ENCODE measurements at places on chromosomes 11 and 22.

DNA sequence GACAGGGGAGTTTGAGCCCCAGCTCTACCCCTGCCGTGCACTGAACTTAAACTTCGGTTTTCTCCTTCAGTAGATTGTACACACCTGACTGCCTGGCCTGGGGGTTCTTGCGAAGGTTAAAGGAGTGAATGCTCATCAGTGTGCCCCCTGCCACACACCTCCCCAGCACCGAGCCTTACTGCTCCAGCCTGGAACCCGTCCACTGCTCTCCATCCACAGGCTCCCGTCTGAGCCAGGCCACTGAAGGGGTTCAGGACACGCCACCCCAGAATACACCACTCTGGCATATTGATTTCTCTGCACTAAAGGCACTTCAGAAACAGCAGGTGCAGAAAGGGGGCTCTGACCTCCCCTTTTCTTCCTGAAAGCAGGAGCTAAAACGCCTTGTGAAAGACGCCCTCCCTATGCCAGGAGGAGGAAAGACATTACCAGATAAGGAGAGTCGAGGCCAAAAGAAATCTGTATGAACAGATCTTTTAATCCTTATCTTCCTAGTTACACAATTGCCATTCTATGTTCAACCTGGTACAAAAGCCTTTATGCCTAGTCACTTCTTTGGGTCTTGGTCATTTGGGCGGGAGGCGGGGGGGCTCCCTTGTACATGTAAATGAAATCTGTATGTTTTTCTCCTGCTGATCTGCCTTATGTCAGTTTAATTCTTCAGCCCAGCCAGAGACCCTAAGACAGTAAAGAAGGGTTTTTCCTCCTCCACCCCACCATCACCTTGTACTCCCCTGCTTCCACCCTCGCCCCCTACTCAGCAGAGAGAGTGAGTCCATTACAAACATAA is 1.9 kb upstream of the SSTR3 start:
- DNase-seq: no peak

GRCh38 chr11:43243927-43244326 is 67.9 kb upstream of the API5 start:
- DNase-seq: no peak

DNA sequence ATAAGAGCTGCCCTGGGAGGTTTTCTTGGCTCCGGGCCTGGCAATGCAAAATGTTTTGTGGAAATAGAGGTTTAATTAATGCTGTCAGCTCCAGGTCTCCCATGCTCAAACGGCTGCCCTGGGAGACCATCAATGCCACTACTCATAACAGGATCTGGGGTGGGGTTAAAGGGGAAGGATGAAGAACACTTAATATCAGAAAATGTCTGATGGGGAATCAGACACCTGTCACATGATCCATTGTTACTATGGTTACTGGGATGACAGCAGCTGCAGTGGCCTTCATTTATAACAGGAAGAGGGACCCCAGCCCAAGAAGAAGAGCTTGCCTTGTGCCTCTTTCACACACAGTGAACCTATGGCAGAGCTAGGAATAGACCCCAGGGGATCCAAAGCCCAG is 2.2 kb upstream of the SYT13 start:
- no peak for DNase-seq

DNA sequence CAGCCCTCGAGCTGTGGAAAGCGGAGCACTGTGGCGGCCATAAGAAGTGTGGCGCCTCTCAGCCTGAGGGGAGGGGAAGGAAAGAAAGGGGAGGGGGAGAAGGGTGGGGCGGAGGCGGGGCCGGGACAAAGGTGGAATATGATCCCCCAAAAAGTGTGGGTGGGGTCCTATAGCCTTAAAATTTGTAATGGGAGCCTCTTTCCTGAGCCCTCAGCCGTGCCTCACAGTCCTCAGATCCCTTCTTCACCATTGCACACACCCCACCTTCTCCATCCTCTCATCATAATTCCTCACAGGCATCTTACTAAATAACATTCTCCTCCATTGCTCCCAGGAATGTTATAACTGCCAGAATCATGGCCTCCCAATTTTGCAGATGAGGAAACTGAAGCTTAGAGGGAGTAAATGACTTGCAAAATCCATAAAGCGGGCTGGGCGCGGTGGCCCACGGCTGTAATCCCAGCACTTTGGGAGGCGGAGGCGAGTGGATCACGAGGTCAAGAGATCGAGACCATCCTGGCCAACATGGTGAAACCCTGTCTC is 600 bp upstream of the RAB6A start:
- DNase-seq: no peak

DNA sequence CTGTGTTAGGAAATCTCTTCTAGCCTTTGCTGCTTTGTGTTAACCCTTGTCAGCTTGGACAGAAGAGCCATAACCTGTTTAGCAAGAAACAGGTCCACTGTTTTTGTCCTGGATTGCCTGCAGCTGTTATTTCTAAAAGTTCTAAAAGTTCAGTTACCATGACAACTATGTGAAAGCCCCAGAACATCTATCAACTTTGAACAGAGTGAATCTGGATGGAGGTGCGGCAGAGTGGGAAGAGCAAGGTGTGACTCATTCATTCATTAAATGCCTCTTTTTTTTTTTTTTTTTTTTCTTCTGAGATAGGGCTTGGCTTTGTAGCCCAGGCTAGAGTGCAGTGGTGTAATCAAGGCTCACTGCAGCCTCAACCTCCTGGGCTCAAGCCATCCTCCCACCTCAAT is 50.5 kb downstream of the RBX1 start:
- no peak for DNase-seq

DNA sequence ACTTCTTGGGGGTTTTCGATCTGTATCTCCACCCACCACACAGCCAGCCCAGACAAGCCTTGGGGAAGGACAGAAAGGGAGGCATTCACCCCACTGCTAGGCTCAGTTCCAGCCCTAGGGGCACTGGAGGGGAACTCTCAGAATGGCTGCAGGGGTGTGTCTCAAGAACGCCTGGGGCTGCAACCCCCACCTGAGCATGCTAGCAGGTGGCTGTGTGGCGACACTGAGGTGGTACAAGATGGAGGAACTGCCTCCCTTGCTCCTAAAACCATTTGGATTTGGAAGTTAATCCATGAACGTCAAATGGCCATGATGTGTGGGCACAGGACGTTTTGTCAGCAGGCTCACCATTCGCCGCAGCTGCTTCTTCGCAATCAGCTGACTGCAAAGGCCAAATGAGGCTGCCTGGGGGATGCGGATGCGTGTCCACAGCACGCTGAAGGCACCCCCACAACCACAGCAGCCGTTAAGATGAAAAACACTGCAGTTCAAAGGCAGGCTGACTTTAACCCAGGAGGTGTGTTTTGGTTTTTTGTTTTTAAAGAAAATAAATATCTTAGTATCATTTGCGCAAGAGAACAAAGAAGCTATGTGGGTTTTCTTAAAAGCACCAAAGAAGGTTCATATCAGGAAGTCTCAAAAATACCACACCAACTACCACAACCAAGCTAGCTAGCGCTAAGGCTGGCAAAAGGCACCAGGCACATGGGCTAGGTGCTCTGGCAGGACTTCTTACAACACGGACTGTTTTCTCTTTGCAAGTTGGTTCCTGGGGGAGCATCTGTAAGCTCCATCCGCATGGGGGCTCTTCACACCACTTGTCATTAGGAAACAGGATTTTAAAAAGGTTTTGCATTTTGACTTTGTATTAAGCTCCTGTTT is 22.2 kb upstream of the NAP1L4 start:
- no peak for DNase-seq

- no peak for DNase-seq
Measured at GRCh38 chr22:23224846-23225245, 44.5 kb downstream of the BCR start.

GRCh38 chr11:69576069-69576782 is 64.7 kb upstream of the CCND1 start:
- DNase-seq: no peak

- no peak for DNase-seq
Measured at GRCh38 chr11:12271241-12271640, 106.1 kb upstream of the PARVA start.

- DNase-seq: peak; percentile 87
Measured at GRCh38 chr22:24134090-24134846, 47.0 kb upstream of the SUSD2 start.

- DNase-seq: no peak
Measured at GRCh38 chr11:102305352-102306047, 11.8 kb upstream of the BIRC3 start.

- peak; percentile 30 for DNase-seq
Measured at GRCh38 chr11:75147191-75147874, 3.6 kb upstream of the SLCO2B1 start.

DNA sequence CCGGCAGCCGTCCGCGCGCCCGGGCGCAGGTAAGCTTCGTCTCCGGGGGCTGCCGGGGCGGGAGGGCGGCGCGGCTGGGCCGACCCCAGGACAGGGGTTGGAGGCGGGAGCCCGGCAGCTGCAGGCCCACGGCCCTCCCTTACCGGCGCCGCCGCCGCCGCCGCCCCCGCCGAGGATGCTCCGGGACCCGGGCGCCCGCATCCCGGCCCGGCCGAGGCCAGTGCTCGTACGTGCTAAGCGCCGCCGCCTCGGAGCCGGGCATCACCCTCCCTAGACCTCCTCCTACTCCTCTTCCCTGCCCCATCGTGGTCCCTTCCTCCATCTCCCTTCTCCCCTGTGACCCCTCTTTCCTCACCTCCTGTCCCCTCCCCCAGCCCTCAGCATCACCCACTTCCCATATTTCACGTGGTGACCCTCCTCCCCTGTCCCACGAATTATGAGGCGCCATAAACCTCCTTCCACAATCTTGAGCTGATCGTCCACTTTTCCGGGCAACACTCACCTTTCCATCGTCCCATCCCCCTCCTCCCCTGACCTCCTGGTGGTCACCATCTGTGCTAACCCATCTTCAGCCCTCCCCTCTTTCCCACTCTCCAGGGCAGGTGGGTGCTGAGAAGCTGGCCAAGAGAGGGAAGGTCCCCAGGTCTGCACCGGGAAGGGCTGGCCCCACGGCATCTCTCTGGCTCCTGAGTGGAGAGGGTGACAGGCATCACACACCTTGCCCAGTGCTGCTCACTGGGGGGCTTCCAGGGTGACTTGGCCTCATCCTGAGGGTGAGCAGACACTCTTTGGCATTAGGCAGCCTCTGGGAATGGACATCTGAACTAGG is 612 bp downstream of the ASPHD2 start:
- DNase-seq: no peak

DNA sequence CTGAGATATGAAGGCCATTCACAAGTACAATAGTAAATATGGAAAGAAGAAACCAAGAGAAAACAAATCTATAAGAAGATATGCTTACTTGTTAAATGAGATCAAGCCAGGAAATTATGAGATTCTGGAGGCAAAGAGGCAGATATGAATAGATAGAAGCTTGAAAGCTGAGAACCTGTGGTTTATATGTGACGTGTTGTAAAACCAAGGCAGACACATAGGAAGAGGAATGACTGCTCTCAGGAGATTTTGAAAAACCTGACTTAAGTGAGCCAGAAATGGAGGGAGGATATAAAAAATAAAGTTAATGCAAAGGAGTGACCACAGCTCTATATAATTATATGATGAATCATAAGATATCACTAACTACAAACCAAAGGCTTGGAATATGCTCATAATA is 1160.5 kb upstream of the CNTN5 start:
- no peak for DNase-seq

DNA sequence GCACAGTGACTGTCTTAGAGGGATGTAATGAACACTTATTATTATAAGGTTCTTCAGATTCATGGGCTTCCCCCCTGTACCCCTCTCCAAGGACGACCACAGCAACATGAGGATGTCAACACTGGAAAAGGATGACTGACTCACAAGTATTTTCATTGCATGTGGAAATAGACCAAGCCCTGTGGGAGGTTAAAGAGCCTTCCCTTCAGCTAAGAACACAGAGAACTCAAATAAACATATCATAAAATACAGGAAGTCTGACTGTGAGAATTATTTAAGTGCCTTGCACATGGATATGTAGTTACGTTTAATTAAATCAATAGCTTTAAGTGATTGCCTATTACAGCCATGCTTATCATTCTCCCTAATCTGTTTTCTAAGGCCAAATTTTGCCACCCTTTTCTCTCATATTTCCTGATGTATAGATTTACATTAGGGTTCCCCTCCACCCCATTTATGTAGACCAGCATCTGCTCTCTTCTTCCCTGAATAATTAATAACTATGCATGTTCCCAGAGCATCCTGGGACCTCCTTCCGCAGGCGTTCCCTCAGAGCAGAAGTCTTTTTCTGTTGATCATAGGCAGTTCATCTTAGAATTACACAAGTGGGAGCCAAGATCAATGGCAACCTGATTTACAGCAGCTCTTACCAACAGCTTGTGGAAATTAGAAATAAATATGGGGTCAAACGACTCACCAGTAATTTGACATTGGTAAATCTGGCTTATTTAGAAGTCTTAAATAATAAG is 226.9 kb downstream of the OPCML start:
- DNase-seq: no peak

DNA sequence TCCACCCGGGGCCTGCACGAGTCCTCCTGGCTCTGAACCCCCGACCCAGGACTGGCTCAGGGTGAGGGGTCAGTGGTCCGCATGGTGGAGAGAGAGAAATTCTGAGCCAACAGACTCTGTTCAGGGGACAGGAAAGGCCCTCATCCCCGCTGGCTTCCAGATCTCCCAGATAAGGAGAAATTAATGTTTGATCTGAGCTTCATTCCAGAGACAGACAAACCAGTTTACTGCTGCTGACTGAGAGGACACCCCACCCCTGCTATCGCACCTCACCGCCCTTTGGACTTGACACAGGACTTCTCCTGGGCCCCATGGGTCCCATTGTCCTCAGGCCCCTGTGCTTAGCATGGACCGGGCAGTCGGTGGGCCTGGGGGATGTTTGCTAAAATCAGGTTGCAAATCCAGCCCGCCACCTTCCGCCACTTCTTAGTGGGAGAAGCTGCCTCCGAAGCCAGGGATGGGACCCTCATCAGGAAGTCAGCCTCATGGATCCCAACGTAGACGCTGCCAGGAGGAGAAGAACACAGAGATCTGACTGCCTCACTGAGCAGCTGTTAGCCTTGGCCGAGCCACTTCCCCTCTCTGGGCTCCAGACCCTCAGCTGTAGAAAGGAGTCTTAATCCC is 11.2 kb upstream of the UPK3A start:
- DNase-seq: peak; percentile 68

GRCh38 chr22:42131562-42131961 is 952 bp upstream of the CYP2D6 start:
- DNase-seq: no peak

DNA sequence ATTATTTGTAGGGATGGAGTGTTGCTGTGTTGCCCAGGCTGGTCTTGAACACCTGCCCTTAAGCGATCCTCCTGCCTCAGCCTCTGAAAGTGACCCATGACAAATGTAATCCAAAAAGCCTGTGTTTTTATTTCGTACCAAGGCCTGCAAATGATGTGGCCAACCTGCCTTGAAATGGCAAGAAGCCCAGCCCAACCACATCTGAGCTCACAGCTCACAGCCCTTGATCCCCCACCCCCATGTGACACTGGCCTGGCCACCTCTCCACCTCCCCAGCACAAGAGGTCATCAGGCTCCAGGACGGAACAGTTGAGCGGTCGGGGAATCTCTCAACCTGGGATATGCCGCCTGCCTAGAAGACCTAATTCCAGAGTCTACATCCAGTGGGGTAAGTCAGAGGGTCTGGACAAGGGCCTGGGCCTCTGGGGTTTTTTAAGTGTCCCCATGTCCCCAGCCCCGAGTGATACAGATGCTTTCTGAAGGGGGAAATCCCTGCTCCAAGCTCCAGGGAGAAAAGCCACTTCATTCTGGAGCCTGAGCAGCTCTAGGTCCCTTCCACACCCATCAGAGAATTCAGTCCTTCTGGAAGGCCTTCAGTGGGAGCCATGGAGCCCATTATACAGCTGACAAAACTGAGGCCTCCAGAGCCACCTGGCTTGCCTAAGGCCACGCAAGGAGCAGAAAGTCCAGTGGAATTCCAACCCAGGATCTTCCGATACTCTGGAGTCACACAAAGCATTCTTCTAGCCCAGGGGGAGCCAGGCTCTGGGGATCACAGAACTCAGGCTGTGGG is 70.7 kb downstream of the MN1 start:
- DNase-seq: peak; percentile 45

GRCh38 chr11:96906476-96906875 is 516.7 kb downstream of the JRKL start:
- no peak for DNase-seq
